ENCODE measurements at places on chromosomes 13 and 19.

DNA sequence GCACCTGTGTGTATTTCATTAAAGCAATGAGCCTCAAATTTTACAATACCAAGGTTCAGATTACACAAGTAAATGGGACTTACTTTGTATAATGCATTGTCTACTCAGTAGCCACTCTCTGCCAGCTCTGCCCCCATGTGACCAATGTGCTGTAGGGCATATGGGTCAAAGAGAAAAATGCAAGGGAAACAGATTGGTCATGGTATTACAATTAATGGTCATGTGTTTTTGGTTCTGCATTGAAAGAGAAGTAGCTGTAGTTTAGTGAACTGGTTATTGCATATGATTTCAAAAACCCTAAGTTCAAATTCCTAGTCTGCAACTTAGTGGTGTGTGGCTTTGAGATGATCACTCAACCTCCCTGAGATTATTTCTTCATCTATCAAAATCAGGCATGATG lies 545.4 kb downstream of the SUCLA2 start:
- no peaks in the 10 kb centered on the region for H3K36me3 ChIP-seq
- no peaks in the 10 kb centered on the region for H3K27me3 ChIP-seq
- no peaks in the 10 kb centered on the region for H3K4me1 ChIP-seq
- DNase-seq, result no peak

DNA sequence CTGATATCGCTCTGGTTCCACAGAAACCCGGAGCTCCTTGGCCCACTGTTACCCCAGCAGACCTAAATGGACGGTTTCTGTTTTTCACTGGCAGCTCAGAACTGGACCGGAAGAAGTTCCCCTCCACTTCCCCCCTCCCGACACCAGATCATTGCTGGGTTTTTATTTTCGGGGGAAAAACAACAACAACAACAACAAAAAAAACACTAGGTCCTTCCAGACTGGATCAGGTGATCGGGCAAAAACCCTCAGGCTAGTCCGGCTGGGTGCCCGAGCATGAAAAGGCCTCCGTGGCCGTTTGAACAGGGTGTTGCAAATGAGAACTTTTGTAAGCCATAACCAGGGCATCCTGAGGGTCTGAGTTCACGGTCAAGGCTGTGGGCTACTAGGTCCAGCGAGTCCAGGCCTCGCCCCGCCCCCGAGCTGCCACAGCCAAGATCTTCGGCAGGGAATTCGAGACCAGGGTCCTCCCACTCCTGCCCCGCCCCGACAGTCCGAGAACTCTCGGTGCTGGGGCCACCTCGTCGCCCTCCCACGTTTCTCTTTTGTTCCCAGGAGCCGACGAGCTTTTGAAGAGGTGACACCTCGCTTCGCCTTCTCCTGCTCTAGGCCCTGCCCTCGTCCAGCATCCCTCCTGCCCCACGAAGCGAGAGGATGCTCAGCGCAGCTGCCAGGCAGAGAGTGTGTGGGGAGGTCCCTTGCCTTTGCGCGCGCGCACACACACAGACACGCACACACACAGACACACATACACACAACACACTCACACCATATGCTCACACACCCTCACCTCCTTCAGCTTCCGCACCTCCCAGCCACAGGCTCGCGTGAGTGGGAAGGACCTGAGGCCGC lies 8.8 kb downstream of the ZIC2 start:
- H3K36me3 ChIP-seq, result no peaks in the 10 kb centered on the region

- H3K4me1 ChIP-seq, result peaks cover 8% of the 10 kb centered on the region
- peaks cover 8% of the 10 kb centered on the region for H3K27me3 ChIP-seq
These were observed 1.1 kb upstream of the PLVAP start for GRCh38 chr19:17378271-17378670.

GRCh38 chr13:42001580-42001979 lies 40.7 kb upstream of the VWA8 start:
- H3K27ac ChIP-seq, result no peak overlapping the region
- H3K27me3 ChIP-seq, result peaks cover 11% of the 10 kb centered on the region
- no peaks in the 10 kb centered on the region for H3K4me1 ChIP-seq
- DNase-seq, result no peak
- H3K36me3 ChIP-seq, result no peaks in the 10 kb centered on the region

GRCh38 chr13:94205896-94206295 lies 273.6 kb downstream of the DCT start:
- H3K4me3 ChIP-seq, result no peak overlapping the region
- H3K36me3 ChIP-seq, result no peaks in the 10 kb centered on the region
- H3K27me3 ChIP-seq, result no peaks in the 10 kb centered on the region
- no peak overlapping the region for H3K27ac ChIP-seq
- no peak for DNase-seq

Data from activated naive CD4-positive, alpha-beta T cell treated with anti-CD3 and anti-CD28 coated beads for 36 hours (primary cell).